ENCODE measurements at places on chromosomes 2 and 18.

DNA sequence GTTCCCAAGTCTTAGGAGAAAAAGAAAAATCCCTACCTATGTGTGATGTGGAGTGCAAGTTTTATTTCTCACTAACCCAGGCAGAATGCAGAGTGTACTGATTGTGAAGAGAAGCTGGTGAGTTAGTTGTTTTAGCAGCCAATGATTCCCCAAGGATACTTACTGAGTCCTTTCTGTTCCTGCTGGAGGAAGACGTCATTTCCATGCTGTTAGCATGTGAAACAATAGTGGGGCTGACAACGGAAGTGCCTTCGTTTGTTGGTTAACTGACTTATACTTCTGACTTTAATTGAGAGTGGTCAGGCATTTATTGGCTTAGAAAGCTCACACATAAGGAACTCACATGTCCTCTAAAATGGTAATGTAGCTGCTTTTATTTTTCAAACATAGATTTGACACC is 180.6 kb downstream of the MC4R start:
- no peak for DNase-seq

GRCh38 chr2:72012886-72013574 is 134.6 kb downstream of the CYP26B1 start:
- no peak for DNase-seq

GRCh38 chr18:10053861-10054260 is 140.0 kb downstream of the VAPA start:
- DNase-seq: no peak

DNA sequence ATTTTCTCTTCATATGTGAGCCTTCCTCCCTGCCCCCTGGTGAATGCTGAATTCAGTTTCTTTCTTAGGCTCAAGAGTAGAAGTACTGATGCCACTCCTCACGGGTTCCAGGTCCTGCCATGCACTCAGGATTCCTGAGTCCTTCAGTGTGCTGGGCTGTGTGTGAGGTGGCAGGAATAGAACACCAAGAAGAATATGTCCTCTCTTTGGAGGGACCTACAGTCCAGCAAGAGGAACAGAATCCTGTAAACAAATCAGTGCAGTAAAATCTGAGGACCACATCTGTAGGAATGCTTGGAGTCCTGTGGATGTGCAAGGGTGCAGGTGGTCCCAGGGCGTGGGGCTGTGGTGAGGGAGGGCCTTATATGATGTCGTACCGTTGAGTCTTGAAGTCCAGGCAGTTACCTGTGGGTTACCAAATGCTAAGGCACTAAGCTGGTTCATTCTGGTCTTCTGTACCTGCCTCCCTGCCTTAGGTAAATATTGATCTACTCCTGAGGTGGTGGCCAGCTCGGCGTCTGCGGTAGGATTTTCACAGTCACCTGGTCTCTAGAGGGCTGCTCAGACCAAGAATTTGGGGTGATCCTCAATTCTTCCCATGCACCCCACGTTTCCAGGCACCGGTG is 5.5 kb downstream of the ASAP2 start:
- DNase-seq: no peak
